ENCODE measurements at places on chromosomes 4 and X.
A peak's percentile ranks its signal among the peaks of the same experiment; 100 is the strongest.

DNA sequence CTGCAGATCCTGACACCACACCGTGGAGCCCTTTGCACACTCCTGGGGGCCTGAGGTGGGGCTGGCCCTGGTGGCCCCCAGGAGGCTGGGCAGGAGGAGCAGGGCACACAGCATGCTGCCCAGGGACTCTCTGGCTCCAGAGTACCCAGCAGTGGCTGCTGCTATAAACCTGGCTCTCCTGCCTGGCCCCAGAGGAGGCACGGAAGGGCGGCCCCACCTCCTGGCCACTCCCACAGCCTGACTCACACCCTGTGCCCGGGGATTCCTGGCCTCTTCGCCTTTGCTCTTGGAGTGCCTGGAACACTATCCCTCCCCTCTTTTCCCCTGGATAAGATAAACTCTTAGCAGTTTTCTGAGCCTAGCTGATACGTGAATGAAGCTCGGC, at the start of gene PSAPL1:
PSAPL1 (minus strand) TSS at position 165 of the 385 bp plus-strand sequence; CDS start at position 114, 51 bp downstream.
- DNase-seq = peak; percentile 37

- DNase-seq = no peak
Measured at GRCh38 chr4:86302830-86303229, 57.0 kb downstream of the MAPK10 start.

GRCh38 chrX:138485767-138486166, 225.8 kb downstream of the FGF13 start:
- no peak for DNase-seq

DNA sequence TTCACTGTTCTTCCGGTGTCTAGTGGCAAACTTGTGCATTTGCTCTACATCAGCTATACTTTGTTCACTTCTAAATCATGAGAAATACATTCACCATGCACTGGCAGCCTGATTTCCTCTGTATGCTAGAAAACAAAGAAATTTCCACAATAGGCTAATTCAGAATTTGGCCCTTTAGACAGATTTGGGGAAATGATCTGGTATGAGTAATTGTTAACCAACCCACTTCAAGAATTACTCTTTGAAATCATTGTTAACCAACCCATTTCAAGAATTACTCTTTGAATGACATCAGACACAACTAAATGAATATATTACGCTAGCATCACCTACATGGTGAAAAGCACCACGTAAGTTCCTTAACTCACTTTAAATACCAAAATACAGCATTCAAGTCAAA, 14.6 kb downstream of the APBB2 start:
- no peak for DNase-seq

DNA sequence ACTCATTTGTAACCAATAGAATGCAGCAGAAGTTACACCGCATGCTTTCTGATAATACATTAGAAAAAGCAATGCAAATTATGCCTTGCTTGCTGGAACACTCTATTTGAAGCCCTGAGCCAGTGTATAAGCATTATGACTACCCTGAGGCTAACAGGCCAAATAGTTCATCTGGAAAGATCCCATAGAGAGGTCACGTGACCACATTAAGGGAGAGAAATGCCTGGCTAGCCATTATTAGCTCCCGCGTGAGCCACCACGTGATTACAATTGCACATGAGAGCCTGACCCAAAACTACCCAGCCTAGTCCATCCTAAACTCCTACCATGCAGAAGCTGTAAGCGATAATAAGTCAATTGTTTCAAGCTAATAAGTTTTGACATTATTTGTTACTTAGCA, 472.9 kb upstream of the GALNTL6 start:
- no peak for DNase-seq

GRCh38 chrX:111262086-111262485, 8.2 kb downstream of the CAPN6 start:
- DNase-seq = peak; percentile 0

DNA sequence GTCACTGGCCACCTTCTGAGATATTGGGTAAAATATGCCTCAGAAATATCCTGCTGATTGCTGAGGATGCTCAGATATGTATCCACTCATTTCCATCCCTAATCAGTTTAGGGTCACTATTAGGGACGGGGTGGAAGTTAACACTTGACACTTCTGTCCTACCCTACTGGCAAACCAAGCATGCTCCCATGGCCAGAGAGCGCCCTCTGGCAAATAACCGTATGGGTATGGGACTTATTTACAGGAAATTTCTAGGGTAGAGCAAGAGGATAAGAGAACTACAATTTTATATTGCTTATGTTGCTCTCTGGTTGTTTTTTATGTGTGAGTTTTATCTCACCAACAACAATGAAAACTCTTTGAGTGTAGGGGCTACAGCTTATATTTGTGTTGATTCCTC, 86.8 kb upstream of the TSPAN7 start:
- DNase-seq = no peak

DNA sequence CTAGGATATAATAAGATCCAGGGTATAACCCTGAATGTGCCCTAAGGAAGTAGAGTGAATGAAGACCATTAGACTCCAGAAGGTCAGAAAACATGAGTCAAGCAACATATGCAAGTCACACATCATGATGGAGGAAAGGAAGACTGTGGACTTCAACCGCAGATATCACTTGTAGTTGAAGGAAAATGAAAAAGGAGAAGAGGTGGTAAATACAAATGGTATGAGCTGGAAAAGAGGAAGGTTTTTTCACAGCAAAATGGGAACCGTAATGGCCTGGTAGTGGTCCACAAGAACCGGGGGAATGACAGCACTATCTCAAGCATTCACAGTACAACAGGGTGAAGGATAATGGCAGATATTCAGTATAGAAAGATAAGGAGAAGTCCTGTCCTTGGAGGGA, 5.2 kb upstream of the SCFD2 start:
- DNase-seq = no peak

- peak; percentile 76 for DNase-seq
Measured at GRCh38 chr4:103075894-103076746, 441 bp downstream of the SLC9B2 start.

Data from EH (cell line).